ENCODE measurements at places on chromosomes 16 and 17.

DNA sequence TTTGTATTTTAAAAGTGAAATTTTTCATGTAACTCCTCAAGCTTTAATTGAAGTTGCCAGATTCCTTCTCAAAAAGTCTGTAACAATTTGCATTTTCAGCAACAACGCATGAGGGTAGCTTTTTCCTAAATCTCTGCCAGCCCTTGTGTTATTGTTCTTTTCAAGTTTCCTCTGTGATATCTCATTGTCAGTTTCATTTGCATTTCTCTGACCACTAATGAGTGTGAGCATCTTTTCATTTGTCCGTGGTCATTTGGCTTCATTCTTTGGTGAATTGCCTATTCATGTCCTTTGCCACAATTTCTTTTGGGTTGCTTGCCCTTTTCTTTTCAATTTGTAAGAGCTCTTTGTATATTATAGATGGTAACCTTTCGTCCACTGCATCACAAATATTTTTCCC, 68.0 kb upstream of the NKD1 start:
- no peak for DNase-seq

- no peak for DNase-seq
These were observed 36.8 kb upstream of the DYNLL2 start for GRCh38 chr17:58046239-58047094.

DNA sequence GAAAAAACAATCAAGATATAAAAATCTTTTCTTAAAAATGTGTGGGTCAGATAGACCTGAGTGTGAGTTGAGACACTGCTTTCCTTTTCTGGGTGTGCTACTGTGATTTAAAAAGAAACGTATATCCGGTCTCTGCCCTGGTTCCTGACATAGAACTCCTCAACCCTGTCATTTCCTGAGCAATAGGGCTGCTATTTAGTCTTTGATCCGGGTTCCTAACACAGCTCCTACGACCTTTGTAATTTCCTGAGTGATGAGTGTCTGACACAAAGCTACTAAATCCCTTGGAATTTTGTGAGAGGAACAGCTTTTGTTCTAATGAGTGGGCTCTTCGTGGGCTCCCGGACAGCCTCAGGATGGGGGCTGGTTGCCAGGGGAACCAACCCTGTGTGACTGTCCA, 93.9 kb upstream of the FA2H start:
- no peak for DNase-seq

GRCh38 chr16:85888405-85889331, 10.3 kb upstream of the IRF8 start:
- DNase-seq, result no peak

DNA sequence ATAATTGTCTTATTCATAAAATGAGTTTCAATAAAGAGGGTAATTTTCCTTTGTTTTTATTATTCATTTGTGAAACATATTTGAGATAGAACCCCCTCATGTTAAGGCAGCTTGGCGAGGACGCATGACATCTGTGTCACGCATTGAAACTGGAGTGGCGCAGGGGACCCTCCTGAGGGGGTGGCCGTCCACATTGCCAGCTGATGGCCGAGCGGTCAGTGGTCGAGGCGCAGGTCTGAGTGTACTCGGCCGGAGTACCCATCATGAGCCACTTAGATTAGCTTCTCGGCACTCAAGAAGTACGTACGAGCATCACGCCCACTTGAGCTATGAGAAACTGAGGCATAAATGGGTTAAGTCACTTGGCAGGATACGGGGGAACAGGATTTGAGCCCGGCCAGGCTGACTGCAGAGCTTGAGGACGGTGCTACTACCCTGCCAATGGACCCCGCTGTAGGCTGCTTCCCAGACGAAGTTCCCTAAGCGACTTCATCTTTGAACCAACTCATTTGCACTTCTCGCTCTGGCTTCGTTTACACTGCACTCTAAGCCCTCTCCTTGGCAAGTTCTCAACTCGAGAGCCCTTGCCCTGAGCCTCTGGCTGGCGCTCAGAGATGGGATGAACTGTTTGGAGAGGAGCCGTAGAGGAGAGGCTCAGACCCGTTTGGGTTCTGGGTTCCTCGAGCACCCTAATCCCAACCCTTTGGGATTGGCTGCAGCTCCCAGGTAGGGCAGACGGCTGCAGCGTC, 91.8 kb downstream of the SDK2 start:
- DNase-seq, result no peak

- no peak for DNase-seq
These were observed 3.7 kb upstream of the SRCIN1 start for GRCh38 chr17:38609280-38610031.
